AG08396 (cell line): ENCODE measurements at places on chromosomes 5 and 9.
A peak's percentile ranks its signal among the peaks of the same experiment; 100 is the strongest.

- DNase-seq: no peak
Observed at GRCh38 chr9:17994695-17995425, 416.0 kb downstream of the SH3GL2 start.

DNA sequence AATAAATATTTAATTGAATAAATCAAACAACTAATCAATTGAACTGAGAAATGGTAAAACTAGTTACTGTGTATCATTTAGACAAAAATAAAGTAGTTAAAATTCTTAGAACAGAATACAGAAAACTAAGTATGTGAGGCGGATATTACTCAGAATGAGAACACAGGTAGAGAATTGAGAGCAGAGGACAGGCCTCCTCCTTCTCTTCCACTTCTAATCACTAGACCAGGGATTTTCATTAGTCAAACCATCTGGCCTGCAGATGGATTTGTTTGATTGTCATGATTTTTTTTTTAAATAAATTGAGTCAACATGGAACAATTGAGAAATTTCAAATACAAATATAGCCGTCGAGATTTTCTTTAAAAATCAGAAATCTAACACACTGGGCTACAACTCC lies 198.6 kb upstream of the HMHB1 start:
- DNase-seq: no peak

DNA sequence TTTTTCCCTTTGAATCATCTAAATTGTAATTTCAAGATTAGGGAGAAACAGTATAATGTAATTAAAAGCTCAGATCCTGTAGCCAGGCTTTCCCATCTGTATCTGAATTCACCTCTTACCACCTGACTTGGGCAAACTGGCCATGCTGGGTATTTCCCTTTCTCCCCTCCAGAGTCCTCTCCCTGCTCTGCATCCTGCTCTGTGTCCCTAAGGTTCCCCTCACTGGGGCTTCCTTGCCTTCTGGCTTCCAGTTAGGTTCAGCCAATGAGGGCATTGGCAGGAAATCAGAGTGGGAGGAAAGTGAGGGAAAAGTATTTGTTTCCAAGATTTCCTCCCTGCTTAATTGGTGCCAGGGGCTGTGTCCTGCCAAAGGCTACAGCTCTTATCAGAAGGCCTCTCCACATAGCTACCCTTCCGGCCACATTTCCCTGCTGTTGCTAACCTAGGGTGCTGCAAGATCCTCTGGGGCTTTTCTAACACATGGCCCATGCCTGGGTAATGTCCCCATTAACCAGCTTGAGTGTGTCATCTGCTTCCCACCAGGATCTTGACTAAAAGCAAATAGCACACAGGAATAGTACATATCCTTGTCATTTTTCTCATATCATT lies 51.0 kb upstream of the MPDZ start:
- DNase-seq: no peak

- peak; percentile 82 for DNase-seq
Observed at GRCh38 chr5:172454358-172455086, at the start of gene SH3PXD2B. Gene SH3PXD2B, minus strand, starts transcription at chr5:172454525. Its CDS starts 173 bp downstream, at chr5:172454352.

DNA sequence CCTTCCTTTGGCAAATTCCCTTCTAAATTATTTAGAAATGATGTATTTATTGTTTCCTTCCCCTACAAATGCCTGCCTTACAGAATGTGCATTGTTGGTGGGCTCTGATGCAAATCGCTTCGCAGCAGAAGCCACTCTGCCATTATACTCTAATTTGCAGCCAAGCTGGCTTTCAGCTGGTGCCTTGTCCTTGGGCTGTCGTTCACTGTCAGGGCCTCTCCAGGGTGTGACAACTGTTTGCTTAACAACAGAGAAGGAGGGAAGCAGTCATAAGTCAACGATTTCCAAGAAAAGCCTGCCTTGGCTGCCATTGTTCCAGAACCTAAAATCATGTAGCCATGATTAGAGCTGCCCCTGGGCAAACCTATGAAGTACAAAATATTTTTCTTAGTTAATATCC lies 260.1 kb upstream of the RGMB start:
- no peak for DNase-seq

DNA sequence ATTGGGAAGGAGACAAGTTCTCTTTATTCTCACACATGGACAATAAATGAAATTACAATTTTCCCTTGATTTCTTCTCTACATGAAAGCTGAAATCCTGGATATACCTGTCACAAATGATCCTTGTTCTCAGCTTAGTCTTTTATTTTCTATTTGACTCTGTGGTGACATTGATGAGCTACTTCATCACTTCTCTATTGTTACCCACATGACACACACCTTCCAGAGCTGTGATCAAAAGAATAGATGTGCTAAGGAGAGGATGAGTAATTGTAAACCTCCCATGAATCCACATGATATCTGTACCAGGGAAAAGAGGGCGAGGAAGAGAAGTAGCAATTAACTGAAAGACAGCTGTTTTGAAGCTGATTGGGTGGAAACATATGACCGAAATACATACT lies 102.0 kb downstream of the CAVIN4 start:
- DNase-seq: no peak

- DNase-seq: peak; percentile 66
Observed at GRCh38 chr9:91071184-91071990, 269.8 kb downstream of the SYK start.

- DNase-seq: no peak
Observed at GRCh38 chr9:78618735-78619134, 321.8 kb downstream of the PSAT1 start.

GRCh38 chr5:2917093-2917492 lies 165.6 kb upstream of the IRX2 start:
- DNase-seq: no peak

DNA sequence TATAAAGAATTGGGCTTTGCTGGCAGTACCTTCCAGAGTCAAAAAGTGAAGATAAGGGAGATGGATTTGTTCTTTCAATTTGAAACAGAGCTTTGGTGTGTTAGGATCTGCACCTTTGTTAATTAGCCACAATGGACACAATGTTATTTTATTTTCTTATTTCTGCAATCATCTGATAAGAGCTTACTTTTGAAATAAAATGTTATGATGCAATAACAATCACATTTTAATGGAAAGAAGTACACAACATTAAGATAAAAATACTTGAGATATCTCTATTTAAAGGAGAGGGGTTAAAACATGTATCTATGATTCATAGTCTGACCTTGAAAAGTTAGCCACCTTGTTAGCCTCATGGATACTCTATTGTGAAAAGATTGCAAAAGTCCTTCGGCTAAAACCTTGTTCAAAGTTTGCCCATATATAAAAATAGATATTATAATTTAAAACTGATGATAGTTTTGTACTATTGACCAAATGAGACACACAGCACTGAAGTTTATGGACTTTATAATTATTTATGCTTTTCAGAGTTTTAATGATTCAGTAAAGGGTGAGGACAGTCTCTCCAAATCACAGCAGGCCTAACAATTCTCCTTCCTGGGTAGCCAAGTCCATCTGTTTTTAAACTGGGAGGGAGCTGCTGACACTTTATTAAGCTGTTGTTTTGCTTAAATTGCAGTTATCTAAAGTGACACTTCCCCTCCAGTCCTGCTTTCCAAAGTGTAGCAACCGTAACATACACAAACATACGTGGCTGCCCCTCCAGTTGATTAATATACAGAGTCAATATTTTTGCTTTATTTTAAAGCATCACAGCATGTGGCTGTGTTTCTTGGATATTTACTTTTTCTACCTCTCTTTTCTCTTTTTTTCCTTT lies 47.6 kb upstream of the DAP start:
- no peak for DNase-seq

GRCh38 chr9:125696106-125696647 lies 10.8 kb downstream of the MAPKAP1 start:
- no peak for DNase-seq

- peak; percentile 12 for DNase-seq
Observed at GRCh38 chr5:119943148-119943547, 313.8 kb downstream of the FAM170A start.

DNA sequence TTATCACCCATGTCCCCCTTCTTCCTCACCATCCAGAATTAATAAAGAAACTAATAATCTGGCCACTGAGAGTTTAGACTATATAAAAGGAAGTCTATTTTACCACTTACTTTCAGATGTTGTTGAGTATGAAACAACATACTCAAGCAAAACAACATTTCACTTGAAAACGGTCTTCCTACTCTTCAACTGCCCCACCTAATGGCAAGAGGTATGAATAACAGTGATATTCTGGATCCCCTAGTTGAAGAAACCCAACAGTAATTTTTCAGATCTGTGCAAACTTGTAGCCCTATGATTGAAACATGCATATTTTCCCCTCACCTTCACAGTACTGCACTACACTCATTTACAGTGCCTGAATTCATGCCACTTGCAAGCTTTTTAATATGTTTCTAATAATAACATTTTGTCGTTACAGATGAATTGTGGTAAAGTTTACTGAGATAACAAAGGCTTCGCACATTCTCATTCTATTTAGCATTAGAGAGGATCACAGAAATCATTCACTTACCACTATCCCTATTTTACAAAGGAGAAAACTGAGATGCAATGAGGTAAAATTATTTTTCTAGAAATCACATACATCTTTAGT lies 267.9 kb upstream of the PDE4D start:
- peak; percentile 2 for DNase-seq

- DNase-seq: no peak
Observed at GRCh38 chr5:56705217-56705616, 110.1 kb upstream of the MAP3K1 start.

GRCh38 chr9:107768224-107768623 lies 278.7 kb upstream of the KLF4 start:
- no peak for DNase-seq

DNA sequence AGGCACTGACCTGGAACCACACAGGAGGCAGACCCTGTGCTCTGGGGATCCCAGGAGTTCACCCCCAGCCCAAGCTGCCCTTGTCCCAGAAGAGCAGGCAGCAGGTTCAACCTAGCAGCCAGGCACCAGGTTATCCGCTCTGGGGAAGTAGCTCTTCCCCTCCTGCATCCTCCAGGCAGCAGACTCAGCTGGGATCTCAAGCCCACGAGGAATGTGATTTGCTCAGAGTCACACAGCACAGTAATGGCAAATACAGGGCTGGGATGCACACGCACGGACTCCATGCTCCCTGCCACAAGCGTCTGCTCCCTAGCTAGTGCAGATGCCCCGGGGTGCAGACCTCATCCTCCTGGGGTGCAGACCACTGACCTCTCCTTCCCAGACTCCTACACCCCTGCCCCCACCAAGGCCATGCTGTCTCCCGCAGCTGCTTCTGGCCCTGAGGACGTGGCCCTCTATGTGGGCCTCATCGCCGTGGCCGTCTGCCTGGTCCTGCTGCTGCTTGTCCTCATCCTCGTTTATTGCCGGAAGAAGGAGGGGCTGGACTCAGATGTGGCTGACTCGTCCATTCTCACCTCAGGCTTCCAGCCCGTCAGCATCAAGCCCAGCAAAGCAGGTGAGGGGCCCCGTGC lies 25.5 kb downstream of the HK3 start:
- no peak for DNase-seq

DNA sequence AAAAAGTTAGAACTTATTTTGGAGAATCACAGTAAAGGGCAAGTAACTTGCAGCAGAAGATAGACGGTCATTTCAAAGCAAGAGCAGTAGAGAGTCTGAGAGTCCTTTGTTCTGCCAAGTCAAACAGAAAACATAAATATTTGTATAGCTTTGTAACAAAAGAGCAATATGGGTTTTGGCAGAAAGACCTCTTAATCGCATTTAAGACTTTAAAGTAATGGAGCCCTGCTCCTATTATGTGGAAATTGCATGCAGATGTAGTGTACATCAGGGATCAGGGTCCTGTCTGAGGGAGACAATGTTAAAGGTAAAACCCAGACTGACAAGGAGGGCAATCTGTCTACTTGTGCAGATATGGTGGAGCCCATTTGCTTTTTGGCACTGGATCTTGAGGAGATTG lies 87.2 kb downstream of the PGM5 start:
- no peak for DNase-seq

DNA sequence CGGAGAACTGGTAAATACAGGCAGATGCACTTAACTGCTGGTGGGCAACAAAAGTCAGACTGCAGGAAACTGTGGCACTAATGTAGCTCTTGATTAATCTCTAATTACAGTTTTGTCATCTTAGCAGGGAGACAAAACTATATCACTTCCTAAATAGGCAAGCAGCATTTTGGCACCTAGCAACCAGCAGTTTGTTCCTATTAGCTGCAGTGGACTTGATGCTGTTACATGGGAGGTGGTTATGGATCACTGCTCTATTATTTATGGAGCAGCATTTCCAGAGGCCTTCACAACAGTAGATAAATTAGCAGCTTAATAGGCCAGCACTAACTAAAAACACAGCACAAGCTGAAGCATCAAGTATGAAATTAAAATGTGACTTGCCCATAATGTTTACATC lies 518.3 kb upstream of the ITGA1 start:
- no peak for DNase-seq

DNA sequence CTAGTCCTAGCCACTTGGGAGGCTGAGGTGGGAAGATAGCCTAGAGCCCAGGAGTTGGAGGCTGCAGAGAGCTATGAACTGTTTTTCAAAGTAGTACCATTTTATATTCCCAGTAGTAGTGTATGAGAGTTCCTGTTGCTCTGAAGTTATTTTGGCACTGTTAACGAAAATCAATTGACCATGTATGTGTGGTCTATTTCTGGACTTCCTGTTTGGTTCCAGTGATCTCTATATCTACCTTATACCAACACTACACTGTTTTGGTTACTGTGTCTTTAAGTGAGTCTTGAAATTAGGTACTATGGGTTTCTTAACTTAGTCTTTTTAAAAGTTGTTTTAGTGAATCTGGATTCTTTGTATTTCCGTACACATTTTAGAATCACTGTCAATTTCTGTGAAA lies 13.6 kb downstream of the SLF1 start:
- no peak for DNase-seq

GRCh38 chr5:178606269-178606668 lies 16.1 kb upstream of the COL23A1 start:
- peak; percentile 9 for DNase-seq

- DNase-seq: no peak
Observed at GRCh38 chr9:132748450-132748849, 78.2 kb downstream of the GTF3C4 start.

- DNase-seq: no peak
Observed at GRCh38 chr9:124946167-124946566, 5.3 kb upstream of the GOLGA1 start.

- peak; percentile 89 for DNase-seq
Observed at GRCh38 chr9:132409828-132410528, at the start of gene CFAP77. Gene CFAP77, plus strand, starts transcription at chr9:132410211. Its CDS starts 61 bp downstream, at chr9:132410272.

DNA sequence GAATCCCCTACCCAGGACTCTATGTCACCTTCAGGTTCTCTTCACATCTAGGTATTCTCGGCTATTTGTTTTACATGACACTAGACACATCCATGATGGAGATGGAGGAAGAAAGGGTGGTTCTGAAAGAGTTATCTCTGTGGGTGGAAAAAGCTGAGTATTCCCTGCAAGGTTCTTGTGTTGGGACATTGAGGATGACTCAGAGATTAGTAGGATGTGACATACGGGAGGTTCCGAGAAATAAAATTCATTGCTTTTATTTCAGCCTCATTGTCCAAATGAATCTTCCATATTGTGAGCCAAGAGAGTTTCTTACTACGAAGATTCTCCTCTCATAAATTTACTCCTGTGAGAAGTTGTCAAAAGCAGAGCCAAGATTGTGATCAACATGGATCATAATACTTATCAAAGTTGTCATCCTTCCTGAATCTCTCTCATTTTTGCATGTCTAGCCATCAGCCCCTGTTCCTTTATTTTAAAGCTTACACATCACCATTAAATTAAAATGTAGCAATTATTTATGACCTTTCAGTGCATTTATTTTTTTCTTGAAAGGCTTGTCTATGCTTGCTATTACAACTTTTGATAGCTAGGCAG lies 370.0 kb downstream of the PSAT1 start:
- no peak for DNase-seq
